Stimulated activated CD8-positive, alpha-beta memory T cell treated with anti-CD3 and anti-CD28 coated beads, Interleukin-2, amount 100 ng/mL, for 48 hours (primary cell): ENCODE measurements at places on chromosomes 6 and 20.

DNA sequence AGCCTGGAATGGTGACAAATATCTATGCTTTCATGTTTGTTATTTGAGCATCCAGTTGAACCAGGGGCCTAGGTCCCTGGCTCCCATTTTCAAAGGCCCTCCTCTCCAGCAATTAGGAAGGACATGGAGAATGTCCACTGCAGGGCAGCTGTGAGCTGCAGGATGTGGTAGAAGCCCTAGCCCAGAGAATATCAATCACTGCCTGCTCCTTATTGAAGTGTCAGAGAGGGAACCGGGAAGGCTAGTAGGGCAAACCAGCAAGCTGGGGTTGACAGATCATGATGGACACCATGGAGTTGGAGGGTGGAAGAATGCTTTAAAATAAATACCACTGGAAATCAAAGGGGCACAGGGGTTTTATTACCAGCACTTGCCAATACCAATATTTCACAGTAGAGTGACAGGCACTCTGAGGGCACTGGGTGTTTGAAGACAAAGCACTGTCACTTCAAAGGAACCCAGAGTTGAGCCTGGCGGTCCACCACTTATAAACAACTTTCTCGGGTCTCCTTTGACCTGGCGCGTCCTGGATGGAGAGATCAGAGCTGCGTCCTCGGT, 47.7 kb downstream of the ZNF831 start:
- DNase-seq, result no peak

DNA sequence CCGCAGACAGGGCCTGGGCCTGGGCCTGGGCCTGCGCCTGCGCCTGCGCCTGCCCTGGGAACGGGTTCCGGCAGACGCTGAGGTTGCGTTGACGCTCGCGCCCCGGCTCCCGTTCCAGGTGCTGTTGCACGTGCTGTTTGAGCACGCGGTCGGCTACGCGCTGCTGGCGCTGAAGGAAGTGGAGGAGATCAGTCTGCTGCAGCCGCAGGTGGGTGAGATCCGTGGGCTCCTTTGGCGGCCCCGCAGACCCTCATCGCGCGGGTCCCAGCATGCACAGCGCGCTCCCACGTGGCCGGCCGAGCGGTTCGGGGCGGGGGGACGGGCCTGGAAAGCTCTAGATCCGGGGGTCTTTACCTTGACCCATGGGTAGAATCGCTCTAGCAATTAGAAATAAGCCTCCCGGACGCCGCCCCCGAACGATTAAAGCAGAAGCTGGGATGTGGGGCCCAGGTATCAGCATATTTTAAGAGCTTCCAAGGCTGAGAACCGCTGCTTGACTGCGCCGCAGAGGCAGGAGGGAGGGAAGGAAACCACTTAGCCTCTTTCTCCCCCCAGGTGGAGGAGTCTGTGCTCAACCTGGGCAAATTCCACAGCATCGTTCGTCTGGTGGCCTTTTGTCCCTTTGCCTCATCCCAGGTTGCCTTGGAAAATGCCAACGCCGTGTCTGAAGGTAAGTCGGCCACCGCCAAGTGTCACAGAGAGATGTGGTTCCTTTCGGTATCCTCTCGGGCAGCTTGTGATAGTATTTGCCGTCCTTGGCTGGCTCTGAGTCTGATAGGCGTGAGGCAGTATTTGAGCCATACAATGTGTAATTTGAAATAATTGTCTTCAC, 508 bp downstream of the NOP56 start:
- no peak for DNase-seq

- no peak for DNase-seq
Measured at GRCh38 chr6:129133770-129134192, 250.8 kb downstream of the LAMA2 start.

- DNase-seq, result no peak
Measured at GRCh38 chr6:19413323-19413722, 423.8 kb upstream of the ID4 start.

- no peak for DNase-seq
Measured at GRCh38 chr20:19565736-19566135, 192.3 kb upstream of the RIN2 start.

GRCh38 chr20:36777576-36777975, 4.0 kb upstream of the DSN1 start:
- DNase-seq, result no peak

- no peak for DNase-seq
Measured at GRCh38 chr6:24545691-24546090, 50.9 kb downstream of the ALDH5A1 start.

- DNase-seq, result no peak
Measured at GRCh38 chr6:10613723-10614122, 80.7 kb downstream of the C6orf52 start.

DNA sequence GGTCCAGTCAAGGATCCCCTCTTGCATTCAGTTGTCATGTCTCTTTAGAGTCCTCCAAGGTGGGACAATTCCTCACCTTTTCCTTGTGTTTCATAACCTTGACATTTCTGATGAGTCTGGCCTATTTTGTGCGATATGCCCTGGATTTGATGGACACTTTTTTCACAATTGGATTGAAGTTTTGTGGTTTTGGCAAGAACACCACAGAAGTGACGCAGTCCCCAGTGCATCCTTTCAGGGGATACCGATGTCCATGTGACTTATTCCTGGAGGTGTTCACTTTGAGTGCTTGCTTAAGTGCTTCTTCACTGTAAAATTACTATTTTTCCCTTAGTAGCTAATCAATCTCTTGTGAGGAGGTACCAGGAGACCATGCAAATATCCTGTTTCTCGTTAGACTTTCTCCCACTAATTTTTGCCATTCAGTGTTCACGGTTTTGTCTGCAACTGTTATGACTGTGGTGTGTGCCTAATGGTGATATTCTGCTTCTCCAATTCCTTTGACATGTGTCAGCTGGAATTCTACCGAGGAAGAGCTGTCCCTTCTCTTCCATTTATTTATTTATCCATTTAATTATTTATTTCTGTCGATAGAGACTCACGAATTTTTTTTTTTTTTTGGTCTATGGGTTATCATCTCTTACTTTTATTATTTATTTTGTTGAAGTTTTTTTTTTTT, 30.8 kb downstream of the BPIFB4 start:
- DNase-seq, result no peak

DNA sequence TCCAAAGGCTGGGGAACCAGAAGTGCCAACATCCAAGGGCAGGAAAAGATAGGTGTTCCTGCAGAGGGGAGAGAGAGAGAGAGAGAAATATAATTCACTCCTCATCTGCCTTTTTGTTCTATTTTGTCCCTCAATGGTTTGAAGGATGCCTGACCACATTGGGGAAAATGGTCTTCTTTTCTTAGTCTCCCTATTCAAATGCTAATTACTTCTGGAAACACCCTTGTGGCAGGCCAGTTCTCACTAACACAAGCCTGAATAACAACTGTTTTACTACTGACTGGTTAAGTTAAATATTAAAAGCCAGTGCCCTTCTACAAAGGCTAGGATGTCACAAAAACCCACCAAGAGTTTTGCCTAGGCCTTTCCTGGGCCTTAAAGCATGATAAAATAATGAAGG, 425.4 kb upstream of the HTR1E start:
- DNase-seq, result no peak

DNA sequence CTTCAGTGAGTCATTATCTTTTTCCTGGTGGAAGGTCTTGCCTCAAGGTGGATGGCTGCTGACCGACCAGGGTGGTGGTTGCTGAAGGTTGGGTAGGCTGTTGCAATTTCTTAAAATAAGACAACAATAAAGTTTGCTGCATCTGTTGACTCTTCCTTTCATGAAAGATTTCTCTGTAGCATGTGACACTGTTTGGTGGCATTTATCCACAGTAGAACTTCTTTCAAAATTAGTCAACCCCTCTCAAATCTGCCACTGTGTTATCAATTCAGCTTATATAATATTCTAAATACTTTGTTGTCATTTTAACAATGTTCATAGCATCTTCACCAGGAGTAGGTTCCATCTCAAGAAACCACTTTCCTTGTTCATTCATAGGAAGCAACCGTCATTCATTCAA, 66.8 kb upstream of the ATXN1 start:
- DNase-seq, result no peak

DNA sequence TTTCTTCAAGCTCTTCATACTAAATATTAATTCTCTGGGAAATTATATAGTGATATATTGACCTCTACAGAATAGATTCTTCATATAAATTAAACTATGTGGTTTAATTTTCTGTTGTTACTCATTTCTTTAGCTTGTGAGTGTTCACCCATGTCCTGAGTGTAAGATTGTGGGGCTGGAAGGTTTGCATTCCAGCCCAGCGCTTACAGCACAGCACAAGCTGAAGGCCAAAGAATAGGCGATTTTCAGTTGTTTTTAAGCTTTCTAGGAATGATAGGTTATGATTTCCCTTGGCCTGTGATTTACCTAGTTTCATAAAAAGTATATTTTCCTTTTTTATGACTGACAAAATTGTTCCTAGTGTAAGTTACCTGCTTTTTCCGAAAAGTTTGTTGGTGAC, 194.1 kb downstream of the PLCB1 start:
- DNase-seq, result no peak

DNA sequence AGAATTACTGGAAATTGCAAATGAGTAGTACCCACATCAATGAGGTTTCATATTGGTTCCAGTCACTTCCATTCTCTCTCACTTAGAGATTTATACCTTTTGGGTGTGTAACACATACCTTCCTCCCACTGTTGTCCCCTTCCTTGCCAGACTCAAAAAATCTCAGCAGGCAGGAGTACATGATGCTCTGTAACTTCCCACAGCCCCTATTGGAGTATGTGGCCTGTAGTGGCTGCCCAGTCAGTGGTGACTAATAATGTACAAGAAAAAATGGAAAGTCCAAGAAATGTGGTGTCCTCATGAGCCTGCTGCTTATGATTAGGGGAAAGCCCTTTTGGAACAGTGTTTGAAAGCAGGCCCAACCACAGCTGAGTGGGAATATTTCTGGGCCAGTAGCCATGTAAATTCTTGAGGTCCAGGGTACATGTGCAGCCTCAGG, 312.0 kb downstream of the ZFAND3 start:
- DNase-seq, result no peak
